ENCODE measurements at places on chromosomes 12 and 14.

DNA sequence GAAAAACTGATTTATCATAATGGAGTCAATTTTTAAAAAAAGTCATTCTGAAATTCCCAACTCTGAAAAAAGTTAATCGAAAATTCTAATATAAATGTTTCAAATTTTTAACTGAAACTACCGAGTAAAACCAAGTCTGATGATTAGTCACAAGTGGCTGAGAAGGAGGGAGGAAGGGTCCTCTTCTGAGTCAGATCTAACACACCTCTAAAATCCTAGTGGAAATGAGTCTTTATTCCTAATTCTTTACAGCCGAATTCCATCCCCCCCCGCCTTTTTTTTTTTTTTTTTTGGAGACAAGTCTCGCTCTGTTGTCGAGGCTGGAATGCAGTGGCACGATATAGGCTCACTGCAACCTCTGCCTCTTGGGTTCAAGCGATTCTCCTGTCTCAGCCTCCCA, 37.9 kb downstream of the RAD9B start:
- no peak for DNase-seq

DNA sequence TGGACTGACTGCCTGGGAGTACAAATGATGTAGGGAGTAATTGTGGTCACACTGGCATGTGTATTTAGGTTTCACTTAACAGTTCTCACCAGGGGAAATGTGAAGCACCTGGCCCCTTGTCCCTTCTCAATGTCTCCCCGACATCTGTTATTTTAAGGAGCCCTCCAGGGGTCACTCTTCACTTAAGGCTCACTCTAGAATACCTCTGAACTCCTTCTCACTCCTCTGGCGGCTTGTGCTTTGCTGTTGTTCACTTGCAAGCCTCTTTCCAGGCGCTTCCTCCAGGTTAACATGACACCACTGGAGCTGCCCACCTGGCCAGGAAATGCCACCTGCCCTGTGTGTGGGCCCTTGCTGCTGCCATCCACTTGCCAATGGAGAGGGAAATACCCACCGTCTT, 56.5 kb upstream of the GZMB start:
- DNase-seq = no peak

DNA sequence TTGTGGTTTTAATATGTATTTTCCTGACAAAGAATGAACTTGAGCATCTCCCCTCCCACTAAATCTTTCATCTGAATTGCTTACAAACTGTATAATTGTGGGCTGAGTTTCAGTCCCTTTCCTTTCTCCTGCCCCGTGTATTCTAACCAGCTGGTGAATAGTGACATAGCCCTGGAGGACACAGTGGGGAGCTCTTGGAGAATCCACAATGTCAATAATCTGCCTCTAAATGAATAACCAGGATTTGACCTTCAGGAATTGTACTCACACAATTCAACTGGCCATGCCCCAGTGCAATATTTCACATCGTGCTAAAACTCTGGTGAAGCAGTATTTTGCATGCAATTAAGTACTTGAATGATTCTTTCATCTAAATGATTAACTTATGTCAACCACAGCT, 177.2 kb downstream of the C12orf42 start:
- no peak for DNase-seq

DNA sequence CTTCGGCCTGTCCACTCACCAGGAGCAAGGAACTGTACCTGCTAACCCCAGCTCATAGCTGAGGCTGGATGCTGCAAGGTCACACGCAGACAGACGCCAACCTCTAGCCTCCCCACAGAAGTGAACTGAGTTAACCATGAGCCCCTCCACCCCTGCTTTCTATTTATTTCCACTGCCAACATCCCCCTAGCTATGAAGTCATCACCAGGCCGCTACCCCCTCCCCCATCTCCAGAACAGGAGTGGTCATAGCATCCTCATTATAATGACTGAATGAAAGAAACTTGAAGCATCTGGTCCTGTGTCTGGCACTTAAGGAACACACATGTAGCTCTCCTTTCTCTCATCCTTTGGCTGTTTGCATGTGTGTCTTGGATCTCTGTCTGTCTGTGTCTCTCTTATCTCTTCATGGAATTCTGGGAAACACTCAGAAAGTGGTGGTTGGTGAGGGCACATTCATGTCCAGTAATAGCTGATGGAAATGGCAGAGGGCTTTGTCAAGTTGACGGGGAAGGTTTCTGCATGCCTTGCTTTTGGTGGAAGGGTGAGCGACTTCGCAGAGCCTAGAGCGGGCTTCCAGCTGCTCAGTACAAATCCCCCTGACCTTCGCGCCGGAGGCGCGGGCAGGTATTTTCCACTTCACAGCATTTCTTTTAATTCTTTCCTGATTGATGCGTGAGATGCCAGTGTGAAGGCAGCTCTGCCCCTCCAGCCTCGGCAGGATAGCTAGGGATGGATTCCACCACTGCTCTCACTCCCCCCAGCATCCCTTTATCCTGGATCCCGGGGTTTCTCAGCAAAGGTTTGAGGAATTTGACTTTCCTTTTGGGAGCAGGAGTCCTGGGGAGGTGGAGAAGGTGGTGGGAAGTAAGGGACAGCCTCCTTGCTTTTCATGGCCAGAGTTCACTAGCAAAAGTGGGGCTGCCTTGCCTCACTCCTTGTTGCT, 198.2 kb downstream of the CHST11 start:
- no peak for DNase-seq

DNA sequence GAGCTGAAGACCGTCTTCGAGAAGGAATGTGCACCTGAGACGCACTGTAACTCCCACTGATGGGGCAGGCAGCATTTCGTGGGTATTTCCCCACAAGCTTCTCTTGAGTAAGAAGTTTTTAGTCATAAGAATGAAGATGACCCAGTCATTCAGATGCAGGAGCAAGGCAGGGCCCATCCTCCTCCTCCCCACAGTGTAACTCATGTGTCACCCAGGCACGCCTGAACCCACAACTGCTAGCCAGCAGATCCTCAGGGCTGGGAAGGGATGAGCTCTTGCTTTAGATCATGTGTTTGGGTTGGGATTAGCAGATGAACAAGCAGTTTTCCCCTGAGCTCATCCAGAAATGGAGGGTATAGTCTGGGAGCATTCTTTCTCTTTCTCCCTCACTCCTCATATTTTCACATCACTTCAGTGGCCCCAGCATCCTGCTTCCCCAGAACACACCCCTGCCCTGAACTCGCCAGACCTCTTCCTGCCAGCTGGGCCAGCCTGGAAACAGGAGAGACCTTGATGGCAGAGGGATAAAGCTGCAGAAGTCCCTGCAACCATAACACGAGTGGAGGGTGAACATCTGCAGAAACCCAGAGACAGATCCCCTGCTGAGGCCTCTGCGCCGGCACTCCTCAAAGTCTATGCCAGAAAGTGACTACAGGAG, 73.3 kb downstream of the B4GALNT3 start:
- DNase-seq = no peak

DNA sequence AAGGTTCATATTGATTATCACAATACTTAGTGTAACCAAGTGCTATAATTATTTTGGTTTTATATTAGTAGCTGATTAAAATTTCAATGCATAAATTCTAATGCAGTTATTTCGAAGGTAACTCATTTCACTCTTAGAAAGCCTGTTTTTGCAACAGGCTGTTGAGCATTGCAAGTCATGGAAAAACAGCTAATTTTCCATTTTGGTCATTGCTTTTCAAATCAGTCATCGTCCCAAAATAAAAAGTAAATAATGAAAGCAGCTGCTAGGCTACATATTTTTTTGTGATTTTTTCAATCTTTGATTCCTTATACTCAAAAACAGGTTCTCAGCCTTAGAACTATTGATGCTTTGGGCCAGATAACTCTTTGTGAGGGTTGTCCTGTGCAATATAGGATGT, 22.9 kb downstream of the VEZT start:
- DNase-seq = no peak

DNA sequence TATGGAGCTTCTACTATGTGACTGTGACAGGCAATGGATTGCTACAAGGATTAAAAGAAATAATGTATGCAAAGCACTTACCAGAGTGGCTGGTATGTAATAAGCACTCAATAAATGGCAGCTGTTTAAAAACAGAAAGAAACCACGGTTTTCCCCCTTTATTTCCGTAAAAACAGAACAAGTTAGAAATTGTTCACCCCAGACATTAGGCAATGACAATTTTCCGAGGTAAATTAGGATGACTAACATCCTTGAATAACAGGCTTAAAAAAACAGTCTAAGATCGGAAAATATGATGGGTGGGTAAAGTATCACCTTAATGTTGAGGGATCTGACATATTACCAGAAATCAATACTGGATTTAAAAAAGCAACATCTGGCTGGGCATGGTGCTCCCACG, 20.9 kb upstream of the CNIH1 start:
- no peak for DNase-seq

- no peak for DNase-seq
Observed at GRCh38 chr12:106049105-106049504, 89.6 kb downstream of the NUAK1 start.

GRCh38 chr12:50240792-50241114, 42.6 kb downstream of the LIMA1 start:
- DNase-seq = no peak

DNA sequence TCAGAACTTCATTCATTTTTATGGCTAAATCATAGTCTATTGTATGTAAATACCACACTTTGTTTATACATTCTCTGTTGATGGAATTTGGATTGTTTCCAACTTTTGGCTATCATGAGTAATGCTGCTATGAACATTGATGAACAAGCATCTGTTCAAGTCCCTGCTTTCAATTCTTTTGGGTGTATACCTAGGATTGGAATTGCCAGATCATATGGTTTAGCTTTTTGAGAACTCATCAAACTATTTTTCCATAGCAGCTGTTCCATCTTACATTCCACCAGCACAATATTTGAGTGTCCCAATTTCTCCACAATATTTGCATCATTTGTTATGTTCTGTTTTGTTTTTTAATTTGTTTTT, 52.3 kb upstream of the CCND2 start:
- DNase-seq = no peak

DNA sequence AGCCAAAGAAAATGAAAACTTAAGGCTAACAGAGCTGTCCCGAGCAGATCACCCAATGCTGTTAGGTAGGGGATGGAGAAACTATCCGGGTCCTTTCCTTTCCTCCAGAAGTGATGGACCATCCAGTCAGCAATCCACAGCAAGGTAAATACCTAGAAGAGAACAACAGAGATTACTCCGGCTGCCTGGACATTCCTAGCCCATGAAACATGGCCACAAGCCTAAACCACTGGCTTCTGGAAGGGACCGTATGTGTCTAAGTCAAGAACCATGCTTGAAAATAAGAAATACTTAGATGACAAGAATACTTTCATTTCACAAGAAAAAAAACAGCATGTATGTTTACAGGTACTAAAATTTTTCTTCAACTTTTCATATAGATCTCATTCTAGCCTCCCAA, 152.9 kb downstream of the SLC41A2 start:
- no peak for DNase-seq

DNA sequence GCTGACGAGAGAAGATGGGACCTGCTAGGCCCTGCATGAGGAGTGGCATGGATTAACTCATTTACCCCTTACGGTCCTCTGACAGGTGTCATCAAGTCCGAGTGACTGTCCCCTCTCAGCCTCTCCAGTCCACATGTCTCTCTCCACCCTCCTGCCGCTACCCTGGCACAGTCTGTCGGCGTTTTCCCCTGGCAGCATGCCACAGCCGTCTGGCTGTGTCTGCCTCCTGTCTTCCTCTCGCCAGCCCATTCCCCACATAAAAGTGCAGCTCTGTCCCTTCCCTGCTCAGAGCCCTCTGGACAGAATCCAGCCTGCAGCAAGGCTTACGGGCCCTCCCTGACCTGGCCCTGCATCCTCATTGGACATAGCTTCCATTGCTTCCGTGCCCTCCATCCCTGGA, 45.6 kb downstream of the UBE3B start:
- no peak for DNase-seq

- no peak for DNase-seq
Observed at GRCh38 chr12:117091758-117092510, 7.3 kb downstream of the TESC start.

DNA sequence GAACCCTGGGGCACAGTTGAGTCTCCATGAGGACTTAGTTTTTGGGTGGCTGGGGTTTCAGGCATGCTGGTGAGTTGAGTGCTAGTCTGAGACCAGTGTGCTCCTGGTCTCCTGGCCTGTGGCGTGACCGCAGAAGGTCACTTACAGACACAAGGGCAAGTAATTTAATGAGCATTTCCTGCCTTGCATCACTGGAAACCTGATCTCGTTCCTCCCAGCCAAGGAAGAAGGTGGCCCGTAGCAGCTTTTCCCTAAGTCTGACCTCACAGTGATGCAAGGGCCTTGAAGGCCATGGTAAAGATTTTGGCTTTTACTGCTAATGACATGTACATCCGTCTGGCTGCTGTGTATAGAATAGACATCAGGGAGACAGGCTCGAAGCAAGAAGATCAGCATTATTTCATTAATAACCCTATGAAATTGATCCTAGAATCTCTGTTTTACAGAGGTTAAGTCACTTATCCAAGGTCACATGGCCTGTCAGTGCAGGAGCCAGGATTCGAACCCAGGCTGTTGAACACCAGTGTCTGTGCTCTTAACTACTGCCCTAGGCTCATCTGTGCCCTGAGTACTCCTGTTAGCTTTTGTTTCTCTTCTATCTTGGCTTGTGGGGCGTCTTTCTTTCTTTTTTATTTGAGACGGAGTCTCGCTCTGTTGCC, 4.6 kb downstream of the TMEM120B start:
- no peak for DNase-seq

- no peak for DNase-seq
Observed at GRCh38 chr14:101108579-101109346, 205.2 kb upstream of the RTL1 start.

DNA sequence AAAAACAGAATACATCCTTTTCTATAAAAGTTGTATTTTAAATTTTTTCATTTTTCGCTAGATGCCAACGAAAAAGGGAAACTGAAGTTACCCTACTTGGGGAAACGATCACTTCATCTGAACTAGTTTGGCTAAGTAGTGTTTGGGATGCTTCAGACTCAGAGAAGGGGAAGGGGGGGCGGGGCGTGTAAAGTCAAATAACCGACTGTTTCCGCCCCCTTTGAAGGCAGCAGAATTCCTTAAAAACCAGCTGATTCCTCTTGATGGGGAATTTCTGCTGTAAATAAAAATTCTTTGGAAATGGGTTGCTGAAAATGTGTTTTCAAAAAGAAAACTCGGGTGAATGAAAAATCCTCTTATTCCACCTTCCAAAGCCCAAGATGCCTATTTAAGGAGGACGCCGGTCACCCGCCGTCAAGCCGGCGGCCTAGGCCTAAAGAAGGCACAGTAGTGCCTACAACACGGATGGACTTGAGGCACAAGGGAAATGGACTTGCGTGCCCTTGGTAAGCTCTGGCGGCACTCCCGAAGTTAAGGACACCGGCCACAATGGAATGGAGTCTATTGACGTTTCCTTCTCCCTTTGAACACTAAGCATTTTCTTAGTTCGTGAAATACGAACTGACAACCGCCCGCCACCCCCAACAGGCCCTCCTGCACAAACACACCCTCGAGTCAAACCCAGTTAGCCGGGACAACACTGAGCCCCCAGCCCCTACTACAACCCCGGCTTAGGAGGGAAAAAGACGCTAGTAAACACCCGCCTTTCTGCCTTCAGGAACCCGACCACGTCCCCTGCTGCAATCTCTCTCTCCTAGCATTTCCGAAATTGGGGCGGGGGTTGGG, 1.9 kb downstream of the ATXN2 start:
- peak; percentile 19 for DNase-seq

DNA sequence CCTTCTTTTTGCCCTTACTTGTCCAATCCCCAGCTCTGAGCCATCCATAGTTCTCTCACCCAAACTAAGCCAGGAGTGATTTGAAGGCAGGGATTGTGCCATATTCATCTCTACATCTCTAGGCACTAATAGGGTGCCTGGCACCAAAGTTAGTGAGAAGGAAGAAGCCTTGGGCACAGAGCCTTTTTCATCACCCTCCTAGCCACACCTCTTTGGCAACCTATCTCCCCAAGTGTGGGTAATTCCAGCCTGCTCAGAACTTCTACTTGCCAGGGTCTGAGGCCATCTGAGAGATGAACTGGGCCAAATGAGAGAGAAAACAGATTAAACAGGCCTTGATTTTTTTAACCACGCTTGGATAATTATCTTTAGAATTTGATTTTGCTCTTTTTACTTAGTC, 61.3 kb downstream of the PHLDA1 start:
- no peak for DNase-seq
